Left lung (tissue), 14 donors: ENCODE measurements at places on chromosomes 7 and 10. TPM values are rescaled to one million over a fixed set of nuclear protein-coding genes. Genes with fewer than 3 reads are reported as not detected.
A peak's percentile ranks its signal among the peaks of the same experiment; 100 is the strongest.

WNT2 gene
- total RNA-seq = 36.2 TPM

PKD2L1 gene
- total RNA-seq = not detected

DNA sequence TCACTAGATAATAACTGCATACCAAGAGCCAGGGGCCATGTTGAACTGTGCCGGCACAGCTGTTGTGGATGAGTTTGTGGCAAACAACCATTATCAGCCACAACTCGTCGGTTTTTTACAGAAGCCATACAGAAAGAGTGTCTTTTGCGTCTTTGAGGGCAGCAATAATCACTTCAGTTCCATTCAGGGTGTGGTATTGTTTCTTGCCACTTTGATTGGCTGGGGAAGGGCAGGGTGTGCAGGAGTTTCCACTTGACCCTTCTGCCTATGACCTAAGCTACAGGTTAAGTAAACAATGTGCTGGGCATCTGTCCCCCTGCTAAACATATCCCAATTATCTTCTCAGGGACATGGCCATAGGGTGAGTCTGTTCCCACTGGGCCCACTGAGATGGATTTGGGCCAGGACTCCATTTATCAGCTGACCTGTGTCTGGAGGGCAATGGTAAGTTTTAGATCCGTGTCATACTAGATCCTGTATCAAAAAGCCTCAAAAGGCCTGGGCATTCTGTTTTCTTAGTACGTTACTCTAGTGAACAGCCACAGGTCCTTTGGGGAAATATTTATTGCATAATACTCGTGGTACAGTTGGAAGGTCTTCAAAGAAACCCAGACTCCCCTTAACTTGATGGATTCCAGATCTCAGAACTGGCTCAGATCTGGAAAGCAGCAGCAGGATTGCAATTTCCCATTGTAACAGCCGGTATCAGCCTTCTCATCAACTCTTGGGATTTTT is 15.9 kb downstream of the ZNF3 start:
- no peak overlapping the region for H3K4me3 ChIP-seq
- DNase-seq = peak; percentile 87
- peaks cover 8% of the 10 kb centered on the region for H3K4me1 ChIP-seq
- no peaks in the 10 kb centered on the region for H3K36me3 ChIP-seq
- no peaks in the 10 kb centered on the region for H3K27me3 ChIP-seq
- peak overlapping the region; percentile 41 for H3K27ac ChIP-seq

GRCh38 chr10:46247181-46247475 is 39.7 kb upstream of the ANTXRL start:
- H3K4me3 ChIP-seq = no peak overlapping the region
- no peaks in the 10 kb centered on the region for H3K27me3 ChIP-seq
- H3K27ac ChIP-seq = no peak overlapping the region
- DNase-seq = no peak
- H3K36me3 ChIP-seq = no peaks in the 10 kb centered on the region
- no peaks in the 10 kb centered on the region for H3K4me1 ChIP-seq

OPTN gene
- total RNA-seq = 45.8 TPM

DNA sequence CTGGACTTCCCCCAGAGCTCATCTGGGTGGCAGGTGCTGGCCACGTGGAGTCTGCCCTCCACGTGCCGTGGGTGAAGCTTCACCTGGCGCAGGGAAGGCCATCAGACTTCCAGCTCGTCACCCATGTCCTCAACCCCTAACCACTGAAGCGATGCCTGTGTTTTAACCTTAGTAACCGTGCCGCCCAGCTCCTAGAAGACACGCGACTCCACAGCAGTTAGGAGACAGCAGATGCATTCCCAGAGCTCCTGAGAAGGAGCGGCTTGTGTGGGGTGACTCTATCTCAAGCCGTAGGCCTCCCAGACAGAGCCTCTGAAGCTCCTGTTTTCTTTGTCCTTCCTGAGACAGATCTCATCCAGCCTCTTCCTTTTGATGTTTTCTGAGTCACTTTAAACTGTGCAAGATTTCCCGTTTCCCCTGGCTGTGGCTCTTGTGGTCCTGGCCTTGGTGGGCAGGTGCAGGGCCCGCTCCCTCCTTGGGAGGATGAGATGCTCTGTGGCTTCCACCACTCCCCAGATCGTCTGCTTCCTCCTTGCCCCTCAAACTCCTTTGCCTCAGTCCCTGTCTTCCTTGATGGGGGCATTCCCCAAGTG is 41.4 kb upstream of the AP5Z1 start:
- H3K27ac ChIP-seq = no peak overlapping the region
- peaks cover 9% of the 10 kb centered on the region for H3K4me1 ChIP-seq
- no peak for DNase-seq
- H3K36me3 ChIP-seq = no peaks in the 10 kb centered on the region
- no peaks in the 10 kb centered on the region for H3K27me3 ChIP-seq

GRCh38 chr10:103449208-103450144 is 2.7 kb downstream of the CALHM2 start:
- peaks cover 81% of the 10 kb centered on the region for H3K4me1 ChIP-seq
- DNase-seq = peak; percentile 80
- no peaks in the 10 kb centered on the region for H3K36me3 ChIP-seq
- H3K27me3 ChIP-seq = no peaks in the 10 kb centered on the region
- H3K4me3 ChIP-seq = peak overlapping the region; percentile 77

DNA sequence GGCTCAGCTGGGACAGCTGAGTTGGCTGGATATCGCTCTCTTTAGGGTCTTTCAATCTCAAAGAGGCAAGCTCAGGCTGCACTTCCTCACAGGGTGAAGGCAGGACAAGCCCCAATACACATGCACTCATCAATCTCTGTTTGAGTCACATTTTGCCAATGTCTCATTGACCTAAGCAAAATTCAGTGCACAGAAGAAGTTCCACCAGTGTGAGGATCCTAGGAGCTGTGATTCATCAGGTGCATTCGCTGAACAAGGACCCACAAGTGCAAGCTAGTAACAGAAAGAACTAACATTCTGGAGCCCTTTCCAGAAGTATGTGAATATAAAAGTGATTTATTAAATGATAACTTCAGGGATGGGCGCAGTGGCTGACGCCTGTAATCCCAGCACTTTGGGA is 477.2 kb downstream of the GPAM start:
- no peak for DNase-seq
- no peaks in the 10 kb centered on the region for H3K27me3 ChIP-seq
- H3K4me1 ChIP-seq = no peaks in the 10 kb centered on the region

DNA sequence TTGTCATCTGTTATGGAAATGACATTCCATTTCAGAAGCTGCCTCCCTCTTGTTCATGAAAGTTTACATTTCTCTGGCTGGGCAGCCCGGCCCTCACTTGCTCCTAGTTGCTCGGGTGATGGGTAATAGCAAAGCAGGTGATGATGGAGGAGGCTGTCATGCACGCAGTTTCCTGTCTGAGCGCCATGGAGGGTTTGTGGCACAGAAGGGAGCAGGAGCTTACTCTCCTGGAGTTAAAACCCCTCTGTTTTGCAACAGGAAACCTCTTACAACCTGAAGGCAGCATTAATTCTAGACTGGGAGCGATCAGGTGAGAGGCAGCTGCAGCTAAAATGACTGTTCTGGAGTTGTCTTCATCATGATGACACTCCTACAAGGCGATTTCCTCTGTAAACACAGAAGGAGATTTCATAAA is 34.1 kb upstream of the MKI67 start:
- H3K4me1 ChIP-seq = no peaks in the 10 kb centered on the region
- peak overlapping the region; percentile 38 for H3K27ac ChIP-seq
- H3K27me3 ChIP-seq = no peaks in the 10 kb centered on the region
- no peaks in the 10 kb centered on the region for H3K36me3 ChIP-seq
- DNase-seq = no peak
- no peak overlapping the region for H3K4me3 ChIP-seq

- peak; percentile 31 for DNase-seq
- no peaks in the 10 kb centered on the region for H3K36me3 ChIP-seq
- H3K4me1 ChIP-seq = peaks cover 4% of the 10 kb centered on the region
- H3K27me3 ChIP-seq = no peaks in the 10 kb centered on the region
- H3K27ac ChIP-seq = no peak overlapping the region
Observed at GRCh38 chr10:113099431-113100183, 149.6 kb downstream of the TCF7L2 start.

DNA sequence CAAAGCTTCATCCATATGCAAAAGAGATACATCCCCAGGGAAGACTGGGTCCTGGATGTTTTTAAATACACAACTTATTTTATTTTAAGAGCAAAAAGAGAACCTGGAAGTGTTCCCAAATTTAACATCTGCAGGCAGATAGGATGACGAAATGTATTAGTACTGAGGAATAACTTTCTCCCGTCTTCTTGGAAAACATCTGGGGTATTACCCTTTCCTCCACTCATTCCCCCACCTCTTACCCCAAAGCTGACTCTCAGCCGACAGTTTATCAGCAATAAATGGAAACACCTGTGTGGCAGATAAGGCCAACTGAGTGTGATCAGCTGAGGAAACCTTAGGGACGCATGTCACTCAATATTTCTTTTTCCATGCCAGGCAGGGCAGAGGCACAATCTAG is 435.6 kb upstream of the NPVF start:
- no peaks in the 10 kb centered on the region for H3K36me3 ChIP-seq
- H3K27me3 ChIP-seq = no peaks in the 10 kb centered on the region
- no peaks in the 10 kb centered on the region for H3K4me1 ChIP-seq
- peak; percentile 67 for DNase-seq
- H3K4me3 ChIP-seq = no peak overlapping the region

GRCh38 chr7:28597284-28597683 is 185.0 kb downstream of the CREB5 start:
- no peak for DNase-seq
- H3K27ac ChIP-seq = no peak overlapping the region
- no peak overlapping the region for H3K4me3 ChIP-seq

CHN2 gene
- 8.9 TPM for total RNA-seq

DNA sequence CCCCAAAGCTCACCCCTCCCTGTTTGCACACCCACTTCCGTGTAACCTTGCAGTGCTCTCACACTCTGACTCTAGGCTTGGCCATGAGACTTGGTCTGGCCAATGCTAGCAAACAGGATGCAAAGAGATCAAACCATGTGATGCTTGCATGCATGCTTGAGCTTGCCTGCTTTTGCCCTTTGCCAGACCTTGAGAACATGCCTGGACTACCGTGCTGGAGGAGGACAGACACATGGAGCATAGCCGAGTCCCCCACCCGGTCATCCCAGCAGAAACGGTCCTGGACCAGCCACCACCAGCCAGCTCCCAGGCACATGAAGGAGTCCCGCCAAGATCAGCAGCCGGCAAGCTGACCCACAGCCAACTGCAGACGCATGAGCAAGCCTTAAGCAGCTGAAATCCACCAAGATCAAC is 23.4 kb downstream of the PYROXD2 start:
- H3K36me3 ChIP-seq = no peaks in the 10 kb centered on the region
- no peak for DNase-seq
- no peak overlapping the region for H3K4me3 ChIP-seq
- H3K4me1 ChIP-seq = no peaks in the 10 kb centered on the region
- no peak overlapping the region for H3K27ac ChIP-seq

CRPPA gene
- total RNA-seq = 3.6 TPM

GRCh38 chr7:74141705-74142104 is 32.5 kb upstream of the EIF4H start:
- no peaks in the 10 kb centered on the region for H3K27me3 ChIP-seq
- no peak overlapping the region for H3K4me3 ChIP-seq
- no peak overlapping the region for H3K27ac ChIP-seq
- no peaks in the 10 kb centered on the region for H3K36me3 ChIP-seq
- H3K4me1 ChIP-seq = no peaks in the 10 kb centered on the region

GRCh38 chr10:109911903-109912302 is 11.4 kb downstream of the XPNPEP1 start:
- H3K36me3 ChIP-seq = peaks cover 34% of the 10 kb centered on the region
- H3K4me1 ChIP-seq = peaks cover 26% of the 10 kb centered on the region
- H3K27ac ChIP-seq = no peak overlapping the region
- H3K27me3 ChIP-seq = no peaks in the 10 kb centered on the region

ADAM12 gene
- total RNA-seq = 2.6 TPM

DNA sequence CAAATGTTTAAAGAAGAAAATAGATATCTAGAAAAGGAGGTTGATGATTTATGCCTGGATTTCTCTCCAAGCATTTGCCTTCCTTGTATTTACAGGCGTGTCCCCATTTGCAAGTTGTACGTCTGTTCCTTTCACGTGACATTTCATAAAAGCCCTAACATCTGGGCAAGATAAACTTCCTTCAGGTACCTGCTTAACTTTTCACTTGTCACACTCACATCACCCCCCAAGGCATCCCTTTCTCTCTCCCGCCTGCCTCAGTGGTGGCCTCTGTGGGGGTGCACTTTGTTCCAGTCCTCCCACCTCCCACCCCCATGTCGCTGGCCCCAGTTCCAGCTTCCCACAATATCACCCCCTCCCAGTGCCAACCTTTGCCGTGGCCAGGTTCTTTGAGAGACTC is 6.7 kb downstream of the TWIST1 start:
- H3K4me3 ChIP-seq = no peak overlapping the region
- H3K27me3 ChIP-seq = peaks cover 100% of the 10 kb centered on the region
- peaks cover 5% of the 10 kb centered on the region for H3K4me1 ChIP-seq
- H3K36me3 ChIP-seq = no peaks in the 10 kb centered on the region
- H3K27ac ChIP-seq = no peak overlapping the region

- H3K36me3 ChIP-seq = no peaks in the 10 kb centered on the region
- H3K4me1 ChIP-seq = no peaks in the 10 kb centered on the region
- DNase-seq = no peak
- no peak overlapping the region for H3K27ac ChIP-seq
- H3K4me3 ChIP-seq = no peak overlapping the region
- no peaks in the 10 kb centered on the region for H3K27me3 ChIP-seq
Observed at GRCh38 chr10:18683427-18683826, 24.2 kb downstream of the ARL5B start.

DNA sequence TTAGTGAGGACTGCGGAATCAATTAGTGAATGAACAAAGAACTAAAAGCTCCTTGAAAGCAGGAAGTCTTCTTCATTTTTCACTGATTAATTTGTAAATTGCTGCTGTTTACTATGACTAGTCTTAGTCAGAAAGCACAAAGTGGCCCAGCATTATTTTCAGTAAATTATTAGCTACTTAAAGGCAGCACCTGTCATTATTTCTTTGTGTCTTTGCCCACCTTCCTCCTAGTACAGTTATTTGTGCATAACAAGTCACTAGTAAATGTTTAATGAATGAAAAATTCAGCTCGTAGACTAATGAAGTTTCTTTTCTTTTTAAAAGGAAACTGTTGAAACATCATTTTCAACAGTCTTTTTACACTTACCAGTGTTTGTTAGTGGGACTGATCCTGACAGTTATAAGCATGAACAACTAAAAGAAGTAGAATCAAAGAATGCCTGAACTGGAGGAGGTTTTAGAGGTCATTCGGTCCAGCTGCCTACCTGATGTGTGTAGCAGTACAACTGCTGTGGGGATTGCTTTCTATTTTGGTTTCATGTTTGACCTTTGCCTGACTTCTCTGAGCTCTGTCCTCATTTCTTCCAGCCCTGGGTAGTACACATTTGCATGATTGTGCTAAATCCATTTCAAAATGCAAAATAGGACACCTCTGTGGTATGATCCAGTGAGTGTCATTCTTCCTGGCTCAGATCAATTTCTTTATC is 140.0 kb upstream of the PHYHIPL start:
- no peak overlapping the region for H3K4me3 ChIP-seq
- no peaks in the 10 kb centered on the region for H3K27me3 ChIP-seq
- DNase-seq = no peak
- H3K36me3 ChIP-seq = no peaks in the 10 kb centered on the region

- H3K36me3 ChIP-seq = peaks cover 15% of the 10 kb centered on the region
- H3K4me1 ChIP-seq = peaks cover 19% of the 10 kb centered on the region
- H3K27ac ChIP-seq = peak overlapping the region; percentile 8
- DNase-seq = no peak
- no peak overlapping the region for H3K4me3 ChIP-seq
Observed at GRCh38 chr10:99975106-99975829, 34.5 kb downstream of the DNMBP start.

- peaks cover 65% of the 10 kb centered on the region for H3K36me3 ChIP-seq
- H3K27me3 ChIP-seq = no peaks in the 10 kb centered on the region
- peak overlapping the region; percentile 61 for H3K27ac ChIP-seq
- H3K4me1 ChIP-seq = peaks cover 25% of the 10 kb centered on the region
Observed at GRCh38 chr7:5634107-5634950, 147.1 kb downstream of the RNF216 start.

TLX1 gene
- total RNA-seq = not detected
